CD8-positive, alpha-beta T cell (primary cell): ENCODE measurements at places on chromosomes 2 and 18.

GRCh38 chr2:133814890-133815289 lies 246.6 kb upstream of the NCKAP5 start:
- DNase-seq = no peak

- no peak for DNase-seq
These were observed 203.4 kb downstream of the CTNNA2 start for GRCh38 chr2:79716266-79716665.

DNA sequence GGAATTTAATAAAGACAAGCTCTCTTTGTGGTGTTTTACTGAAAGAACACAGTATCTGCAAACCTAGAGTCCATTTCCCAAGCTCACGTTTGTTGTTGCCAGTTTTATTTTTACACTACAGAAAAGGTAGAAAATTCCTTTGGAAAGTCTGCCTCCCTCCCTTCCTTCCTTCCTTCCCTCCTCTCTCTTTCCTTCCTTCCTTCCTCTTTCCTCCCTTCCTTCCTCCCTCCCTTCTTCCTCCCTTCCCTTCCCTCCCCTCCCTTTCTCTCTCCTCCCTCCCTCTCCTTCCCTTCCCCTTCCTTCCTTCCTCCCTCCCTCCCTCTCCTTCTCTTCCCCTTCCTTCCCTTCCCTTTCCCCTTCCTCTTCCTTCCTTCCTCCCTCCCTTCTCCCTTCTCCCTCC lies 136.3 kb upstream of the REV1 start:
- DNase-seq = no peak

- DNase-seq = no peak
These were observed 258.7 kb upstream of the RAB6C start for GRCh38 chr2:129720761-129721160.

- no peak for DNase-seq
These were observed 2.4 kb downstream of the RTKN start for GRCh38 chr2:74439373-74439772.

- no peak for DNase-seq
These were observed 1.3 kb downstream of the VWA3B start for GRCh38 chr2:98088261-98088660.

GRCh38 chr2:30729031-30729430 lies 78.2 kb downstream of the CAPN13 start:
- DNase-seq = no peak

DNA sequence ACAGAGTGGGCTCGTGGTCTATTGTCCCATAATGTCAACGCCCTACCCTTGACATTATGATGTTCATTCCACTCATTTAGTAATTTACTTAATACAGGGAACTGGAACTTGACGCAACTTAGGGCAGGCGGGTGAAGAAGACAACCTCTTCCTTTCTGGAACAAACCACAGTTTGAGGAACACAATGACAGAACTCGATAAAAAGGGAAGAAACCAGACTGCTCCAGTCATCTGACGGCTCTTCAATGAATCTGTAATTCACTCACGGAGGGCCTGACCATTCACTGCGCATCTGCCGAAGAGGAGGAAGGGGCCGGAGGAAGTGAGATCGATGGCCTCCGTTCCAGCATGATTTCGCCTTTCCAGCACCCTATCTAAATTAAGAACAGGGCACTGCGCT lies 83.2 kb downstream of the BCL2 start:
- DNase-seq = no peak

GRCh38 chr2:236639461-236640235 lies 70.0 kb downstream of the ACKR3 start:
- DNase-seq = no peak

DNA sequence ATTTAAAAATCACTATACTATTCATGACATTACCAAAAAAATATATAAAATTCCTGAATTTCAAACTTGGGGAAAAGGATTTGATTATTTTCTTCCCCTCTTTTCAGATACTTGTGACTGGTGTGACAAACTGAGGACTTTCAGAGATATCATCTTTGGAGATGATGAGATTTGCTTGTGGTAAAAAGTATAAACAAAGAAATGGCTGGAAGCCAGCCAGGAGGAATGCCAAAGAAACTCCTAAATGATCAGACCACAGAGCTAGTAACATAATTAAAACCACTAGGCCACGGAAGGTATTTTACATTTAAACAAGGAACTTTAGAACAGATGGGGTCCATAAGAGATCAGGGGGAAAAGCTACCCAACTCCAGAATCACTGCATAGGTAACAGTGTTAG lies 58.7 kb downstream of the PIGN start:
- DNase-seq = no peak

GRCh38 chr18:57440331-57441070 lies 5.3 kb downstream of the ONECUT2 start:
- no peak for DNase-seq

- no peak for DNase-seq
These were observed 243.6 kb downstream of the AGAP1 start for GRCh38 chr2:235737396-235737795.

DNA sequence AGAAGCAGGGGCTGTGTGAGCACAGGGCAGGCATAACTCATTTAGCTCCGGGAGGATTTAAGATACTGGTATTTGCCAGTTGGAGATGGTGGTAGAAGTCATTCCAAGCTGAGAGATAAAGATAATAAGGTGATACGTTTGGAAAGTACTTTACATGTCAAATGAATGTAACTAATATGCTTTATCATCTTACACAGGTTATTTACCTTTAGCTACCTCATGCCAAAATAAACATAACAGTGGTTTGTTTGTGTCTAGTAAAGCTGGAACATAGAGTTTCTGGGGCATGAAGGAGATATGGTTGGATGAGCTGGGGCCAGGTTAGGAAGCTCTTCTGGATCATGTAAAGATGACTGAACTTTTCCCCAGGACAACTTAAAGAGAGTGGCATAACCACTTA lies 126.9 kb upstream of the PIK3C3 start:
- no peak for DNase-seq

- no peak for DNase-seq
These were observed 43.1 kb downstream of the AAK1 start for GRCh38 chr2:69600425-69600824.

- no peak for DNase-seq
These were observed 15.3 kb downstream of the UPP2 start for GRCh38 chr2:158116936-158117335.

DNA sequence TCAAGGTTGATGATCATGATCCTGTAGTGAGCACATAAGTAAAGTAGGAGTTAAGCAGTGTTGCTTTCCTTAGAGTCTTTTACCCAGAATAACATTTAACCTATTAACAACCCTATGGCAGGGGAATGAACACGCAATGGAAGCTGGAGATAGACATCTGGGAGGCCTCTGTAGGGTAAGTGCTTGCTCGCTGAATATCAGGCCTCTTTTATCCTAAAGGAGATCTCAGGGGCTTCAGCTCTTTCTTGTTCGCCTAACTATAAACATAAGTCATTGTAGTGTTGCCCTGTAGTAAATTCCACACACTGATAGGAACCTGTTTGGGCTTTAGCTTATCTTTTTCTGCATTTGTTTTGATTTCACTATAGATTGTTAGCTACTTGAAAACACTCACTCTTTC lies 174.4 kb upstream of the TCF4 start:
- no peak for DNase-seq

- DNase-seq = no peak
These were observed 51.0 kb downstream of the TSHZ1 start for GRCh38 chr18:75261430-75262223.

- no peak for DNase-seq
These were observed 38.7 kb upstream of the ANXA4 start for GRCh38 chr2:69703189-69703588.

GRCh38 chr2:197425550-197425949 lies 9.3 kb downstream of the SF3B1 start:
- DNase-seq = no peak
